ENCODE measurements at places on chromosomes 7 and 10.

DNA sequence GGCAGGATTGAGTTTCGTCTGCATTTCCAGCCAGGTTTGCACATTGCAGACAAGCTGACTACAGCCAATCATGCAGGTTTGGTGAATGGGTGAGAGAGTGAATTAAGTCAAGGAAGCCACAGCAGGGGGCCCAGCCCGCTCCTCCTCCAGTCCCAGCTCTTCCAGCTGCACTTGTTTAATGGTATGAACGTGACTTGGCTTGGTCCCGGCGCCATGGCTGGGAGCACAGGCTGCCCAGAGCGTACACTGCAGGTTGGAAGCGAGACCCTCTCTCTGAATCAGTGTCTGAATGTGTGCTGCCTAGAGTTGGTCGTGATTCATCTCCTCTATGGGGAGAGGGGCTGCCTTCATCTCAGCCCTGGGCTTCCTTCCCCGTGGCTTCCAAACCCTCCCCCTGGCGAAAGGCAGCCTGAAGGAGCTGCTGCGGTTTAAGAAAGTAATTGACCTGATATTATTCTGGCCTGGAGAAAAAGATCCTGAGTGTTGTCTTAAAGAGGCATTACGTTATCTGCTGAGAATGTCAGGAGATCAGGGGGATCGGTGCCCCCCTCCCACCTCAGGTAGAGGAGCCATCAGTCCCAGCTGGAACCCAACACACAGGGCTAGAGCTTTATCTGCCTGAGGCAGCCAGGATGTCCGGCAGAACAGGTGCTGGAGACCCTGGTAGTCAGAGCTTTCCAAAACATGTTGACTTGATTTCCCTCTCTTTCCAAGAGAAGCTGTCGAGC is 132.1 kb downstream of the COL26A1 start:
- DNase-seq, result no peak

DNA sequence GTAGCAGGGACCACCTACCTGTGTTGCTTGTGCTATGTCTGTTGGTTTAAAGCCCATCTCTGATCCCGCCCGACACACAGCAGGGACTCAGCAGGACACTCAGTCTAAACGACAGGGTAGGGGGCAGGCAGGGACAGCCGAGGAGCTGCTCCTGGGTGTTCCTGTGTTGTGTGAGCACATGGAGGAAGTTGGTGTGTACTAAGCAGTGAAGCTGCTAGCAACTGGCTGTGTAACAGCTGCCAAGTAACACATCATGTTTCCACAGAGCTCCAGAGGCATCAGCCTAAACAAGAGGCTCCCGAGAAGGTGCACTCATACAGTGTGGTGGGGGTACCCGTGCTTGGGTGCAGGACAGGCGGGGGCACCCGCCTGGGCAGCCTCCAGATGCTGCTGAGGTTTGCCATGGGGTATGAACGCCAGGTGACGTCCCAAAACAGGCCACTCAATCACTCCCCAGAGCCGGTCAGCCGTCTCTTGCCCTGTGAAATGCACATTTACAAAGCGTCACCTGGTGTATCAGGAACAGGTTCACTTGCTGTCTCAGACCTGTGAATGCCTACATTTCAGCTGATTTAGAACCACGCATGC is 59.6 kb downstream of the PTPRN2 start:
- no peak for DNase-seq

GRCh38 chr10:79053081-79053434 is 15.7 kb upstream of the ZMIZ1 start:
- DNase-seq, result no peak

DNA sequence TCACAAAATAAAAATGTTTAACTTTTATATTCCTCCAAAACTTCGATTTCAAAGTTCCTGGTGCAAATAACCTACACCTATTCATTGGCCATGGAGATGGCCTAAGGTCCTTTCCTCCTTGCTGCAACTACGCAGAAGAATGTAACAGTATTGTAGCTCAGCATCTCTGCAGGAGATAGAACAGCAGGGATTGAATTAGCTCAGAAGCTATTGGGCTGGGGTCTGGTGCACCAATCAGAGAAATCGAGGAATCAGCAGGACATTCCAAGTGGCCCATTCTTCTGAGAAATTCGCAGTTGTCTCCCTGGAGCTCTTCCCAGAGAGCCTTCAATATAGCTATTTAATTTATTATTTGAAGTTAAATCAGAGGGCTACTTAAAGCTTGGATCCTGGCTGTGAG is 560.6 kb downstream of the GATA3 start:
- DNase-seq, result no peak

DNA sequence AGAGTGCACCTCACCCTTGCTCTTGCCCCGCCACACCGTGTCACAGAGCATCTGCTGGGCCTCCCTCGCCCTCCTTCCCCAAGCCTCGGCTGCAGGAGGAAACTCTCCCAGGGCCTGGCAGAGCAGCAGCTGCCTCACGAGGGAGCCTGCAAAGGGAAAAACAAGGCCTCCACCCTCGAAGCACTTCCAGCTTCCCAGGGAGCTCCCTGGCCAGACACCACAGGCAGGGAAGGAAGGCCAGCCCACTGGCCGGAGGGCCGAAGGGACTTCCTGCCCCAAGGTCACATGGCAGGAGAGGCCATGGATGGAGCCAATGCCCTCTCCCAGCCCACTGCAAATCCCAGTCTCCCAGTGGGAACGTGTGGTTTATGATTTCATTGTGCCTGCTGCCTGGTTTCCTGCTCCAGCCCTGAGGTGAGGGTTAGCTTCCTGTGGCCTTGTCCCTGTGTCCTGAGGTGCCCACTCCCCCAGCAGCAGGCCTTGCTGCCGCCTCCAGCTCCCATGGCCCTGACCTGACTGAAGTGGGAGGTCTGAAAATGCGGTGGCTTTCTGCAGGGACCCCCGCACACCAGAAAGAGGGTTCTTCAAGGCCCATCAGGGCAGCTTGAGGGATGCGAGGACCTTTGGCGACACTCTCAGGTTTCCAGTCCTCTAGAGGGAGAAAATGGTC is 100.5 kb upstream of the PPIF start:
- no peak for DNase-seq

DNA sequence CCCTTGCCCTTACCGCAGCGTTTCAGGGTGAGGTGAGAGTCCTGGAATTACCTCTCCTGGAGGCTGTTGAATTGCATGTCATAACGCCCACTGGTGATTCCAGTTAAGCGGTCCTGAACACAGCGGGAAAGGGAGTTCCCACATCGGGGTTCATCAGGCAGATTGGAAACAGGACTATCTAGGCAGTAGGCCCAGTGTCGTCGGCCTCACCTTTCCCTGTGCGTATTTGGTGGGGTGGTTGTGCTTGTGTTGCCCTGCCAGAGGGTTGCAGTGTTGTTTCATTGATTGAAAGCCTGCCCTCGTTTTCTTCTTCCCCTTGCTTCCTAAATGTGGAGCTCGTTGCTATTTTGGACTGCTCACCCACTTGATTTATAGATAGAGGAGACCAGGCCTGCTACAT is 10.6 kb upstream of the SUN1 start:
- no peak for DNase-seq

DNA sequence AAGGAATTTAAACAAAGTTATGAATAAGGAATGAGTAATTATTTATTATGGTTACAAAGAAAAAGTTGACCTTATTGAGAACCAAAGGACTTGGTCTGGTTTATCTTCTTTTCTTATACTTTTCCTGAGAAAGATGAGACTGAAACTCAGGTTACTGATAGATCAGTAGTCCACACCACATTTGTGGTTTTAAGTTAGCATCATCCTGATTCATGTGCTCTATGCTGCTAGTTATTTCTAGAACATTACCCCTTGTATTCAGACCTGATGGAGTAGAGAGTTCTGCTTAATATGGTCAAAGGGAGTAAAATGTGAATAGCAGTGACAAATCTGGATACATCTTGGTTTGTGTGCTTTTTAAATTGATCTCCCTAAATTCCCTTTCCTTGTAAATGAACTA is 63.8 kb downstream of the FOXP2 start:
- no peak for DNase-seq

- no peak for DNase-seq
Observed at GRCh38 chr10:84138478-84139125, 707 bp upstream of the GHITM start.

GRCh38 chr10:77299320-77299719 is 338.3 kb downstream of the KCNMA1 start:
- DNase-seq, result no peak
